ENCODE measurements at places on chromosomes 12 and 14.

DNA sequence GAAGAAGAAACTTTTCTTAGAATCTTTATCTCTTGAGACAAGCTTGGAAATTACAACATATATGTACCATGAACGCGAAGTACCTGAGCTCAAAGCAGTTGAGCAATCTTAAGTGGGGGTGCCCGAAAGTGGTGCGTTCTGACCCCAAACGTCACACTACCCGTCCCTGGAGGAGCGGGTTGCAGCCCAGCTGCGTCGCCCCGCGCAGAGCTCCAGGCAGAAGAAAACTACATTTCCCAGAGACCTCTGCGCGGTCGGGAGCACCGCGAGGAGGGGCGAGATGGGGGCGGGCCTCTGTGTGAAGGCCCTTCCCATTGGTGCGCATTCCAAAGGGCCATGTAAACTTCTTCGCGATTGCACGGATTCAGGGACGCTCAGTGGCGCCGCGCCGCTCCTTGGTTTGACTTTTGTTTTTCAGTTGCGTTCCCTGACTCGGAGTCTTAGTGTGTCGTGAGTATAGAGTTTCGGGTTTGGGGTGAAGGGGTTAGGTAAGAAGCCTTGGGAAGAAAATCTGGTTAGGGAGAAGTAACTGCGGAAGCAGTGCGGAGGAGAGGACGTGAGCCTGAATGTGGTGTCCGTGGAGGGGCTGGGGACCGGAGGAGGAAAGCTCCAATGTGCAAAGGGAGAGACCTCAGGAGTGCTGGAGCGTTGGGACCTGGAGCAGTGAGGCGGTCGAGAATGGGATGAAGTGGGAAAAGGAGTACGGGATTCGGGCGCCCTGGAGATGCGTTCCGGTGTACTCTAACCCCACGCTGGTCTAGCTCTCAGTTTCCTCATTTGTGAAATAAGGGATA is at the start of gene CCDC77:
Gene CCDC77, plus strand, starts transcription at position 410 of the 794 bp plus-strand sequence. CDS start 7,740 bp downstream, outside the sequence.
- peak; percentile 92 for DNase-seq

DNA sequence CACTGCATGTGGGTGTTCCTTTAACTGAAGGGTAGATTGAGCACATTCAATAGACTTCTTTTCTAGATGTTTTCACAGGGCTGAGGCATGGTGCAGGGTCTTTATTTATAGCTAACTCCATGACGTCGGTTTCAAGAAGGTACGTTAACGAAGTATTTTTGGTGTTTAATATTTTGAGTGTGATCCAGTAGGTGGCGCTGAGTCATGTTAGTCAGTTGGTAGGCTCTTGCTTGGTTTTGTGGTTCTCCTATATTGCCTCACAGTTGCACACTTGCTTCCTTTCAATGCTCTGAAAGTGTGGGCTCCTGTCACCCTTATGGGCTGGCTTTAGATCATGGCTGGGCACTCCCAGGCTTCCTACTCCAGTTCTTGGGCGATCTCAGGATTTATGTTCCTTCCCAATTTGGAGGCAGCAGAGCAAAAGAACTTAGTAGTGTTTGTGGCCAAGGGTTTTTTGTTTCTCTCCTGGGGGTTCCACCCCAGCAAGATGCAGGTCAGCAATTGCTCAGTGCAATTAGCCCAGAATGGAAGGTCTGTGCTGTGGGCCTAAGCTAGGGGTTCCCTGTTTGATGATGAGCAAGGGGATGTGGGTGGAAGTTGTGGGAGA is 471.6 kb upstream of the FOXG1 start:
- DNase-seq, result no peak

DNA sequence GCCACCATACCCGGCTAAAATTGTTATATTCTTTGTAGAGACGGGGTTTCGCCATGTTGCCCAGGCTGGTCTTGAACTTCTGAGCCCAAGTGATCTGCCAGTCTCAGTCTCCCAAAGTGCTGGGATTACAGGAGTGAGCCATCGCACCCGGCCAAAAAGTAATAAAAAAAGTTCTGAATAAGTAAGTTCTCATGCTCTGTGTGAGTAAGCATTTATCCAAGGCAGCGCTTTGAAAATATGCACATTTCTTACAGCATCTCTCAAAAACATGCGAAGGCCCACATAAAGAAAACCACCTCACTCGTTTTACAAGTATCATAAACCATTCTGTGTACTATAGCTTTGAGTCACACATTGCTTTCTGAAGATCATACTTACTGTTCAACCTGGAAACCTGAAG is 8.6 kb downstream of the GIT2 start:
- DNase-seq, result no peak

- peak; percentile 25 for DNase-seq
These were observed 190.5 kb downstream of the BMP4 start for GRCh38 chr14:53766106-53766505.

DNA sequence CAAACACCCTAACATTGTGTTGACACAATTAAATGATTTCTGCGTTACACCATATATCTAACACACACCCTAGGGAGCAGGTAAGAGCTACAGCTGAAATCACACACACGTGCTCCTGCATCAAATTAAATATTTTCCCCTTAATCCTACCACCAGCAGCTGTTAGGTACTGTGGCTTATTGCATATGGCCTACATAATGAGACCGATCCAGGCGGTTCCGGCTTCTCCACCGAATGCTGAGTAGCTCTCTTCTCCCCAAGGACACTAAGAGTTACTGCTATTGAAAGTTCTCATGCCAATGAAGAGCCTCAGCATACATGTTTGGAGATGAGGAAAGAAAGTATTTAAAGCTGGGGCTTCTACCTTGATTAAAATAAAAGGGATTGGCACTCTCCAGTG is 472.2 kb upstream of the STXBP6 start:
- no peak for DNase-seq

DNA sequence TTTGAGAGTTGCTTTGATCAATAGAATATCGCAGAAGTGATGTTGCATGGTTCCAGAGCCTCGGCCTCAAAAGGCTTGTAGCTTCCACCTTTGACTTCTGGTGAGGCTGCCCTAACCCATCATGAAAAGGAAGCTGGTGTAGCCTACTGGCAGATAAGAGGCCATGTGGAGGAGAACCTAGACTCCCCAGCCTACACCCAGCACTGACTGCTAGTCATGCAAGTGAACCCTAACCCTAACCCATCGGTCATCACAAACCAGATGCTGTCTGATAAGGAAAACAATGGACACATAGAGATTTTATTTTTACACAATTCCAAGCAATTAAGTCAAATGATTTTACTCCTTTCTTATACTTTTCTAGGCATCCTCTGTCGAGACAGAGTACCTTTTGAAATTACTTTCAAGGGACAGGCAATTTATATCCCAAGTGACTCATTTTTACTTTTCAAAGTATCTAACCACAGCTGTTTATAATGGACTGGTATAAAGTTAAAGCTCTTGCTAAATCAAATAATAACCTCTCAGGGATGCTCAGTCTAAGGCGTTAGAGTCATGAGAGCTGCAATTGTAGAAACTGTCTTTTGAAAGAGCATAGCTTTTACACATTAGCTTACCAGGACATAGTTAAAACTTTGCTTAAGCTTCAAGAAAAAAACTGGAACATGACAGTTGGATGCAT is 17.6 kb downstream of the PTPRB start:
- DNase-seq, result no peak

- peak; percentile 98 for DNase-seq
These were observed 257.4 kb downstream of the ZFP36L1 start for GRCh38 chr14:68535404-68536017.

- peak; percentile 52 for DNase-seq
These were observed 108.2 kb upstream of the SLC38A4 start for GRCh38 chr12:46933947-46934346.

- DNase-seq, result peak; percentile 88
These were observed 20.6 kb upstream of the PYGL start for GRCh38 chr14:50964683-50965390.

DNA sequence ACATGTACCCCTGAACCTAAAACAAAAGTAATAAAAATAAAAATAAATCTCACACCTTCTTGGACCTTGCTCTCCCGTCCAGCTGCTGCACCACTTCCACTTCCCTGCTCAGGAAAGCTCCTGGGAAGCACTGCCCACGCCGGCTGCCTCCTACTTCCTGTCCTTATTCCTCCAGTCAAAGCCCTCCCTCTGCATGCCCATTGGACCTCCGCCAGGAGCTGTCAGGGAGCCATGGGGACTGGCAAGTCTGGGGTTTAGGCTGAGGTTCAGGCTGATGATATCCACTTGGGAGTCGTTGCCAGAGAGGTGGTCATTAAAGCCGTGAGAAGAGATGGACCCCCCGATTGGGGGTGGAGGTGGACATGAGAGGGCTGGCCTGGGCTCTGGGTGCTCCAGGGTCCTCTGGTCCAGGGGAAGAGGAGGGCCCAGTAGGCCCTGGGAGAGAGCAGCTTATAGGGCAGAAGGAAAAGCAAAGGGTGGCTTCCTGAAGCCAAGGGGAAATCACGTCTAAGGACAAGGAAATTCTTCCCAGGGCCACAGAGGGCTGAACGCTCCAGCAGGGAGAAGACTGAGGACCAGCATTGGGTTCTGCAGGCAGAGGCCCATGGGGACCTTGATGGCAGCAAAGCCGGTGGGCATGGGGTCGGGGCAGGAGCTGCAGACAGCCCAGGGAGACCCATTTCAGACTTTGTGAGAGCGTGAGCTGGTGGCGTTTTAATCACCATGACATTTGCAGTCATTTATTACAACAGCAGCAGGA is 78.7 kb downstream of the FZD10 start:
- no peak for DNase-seq

DNA sequence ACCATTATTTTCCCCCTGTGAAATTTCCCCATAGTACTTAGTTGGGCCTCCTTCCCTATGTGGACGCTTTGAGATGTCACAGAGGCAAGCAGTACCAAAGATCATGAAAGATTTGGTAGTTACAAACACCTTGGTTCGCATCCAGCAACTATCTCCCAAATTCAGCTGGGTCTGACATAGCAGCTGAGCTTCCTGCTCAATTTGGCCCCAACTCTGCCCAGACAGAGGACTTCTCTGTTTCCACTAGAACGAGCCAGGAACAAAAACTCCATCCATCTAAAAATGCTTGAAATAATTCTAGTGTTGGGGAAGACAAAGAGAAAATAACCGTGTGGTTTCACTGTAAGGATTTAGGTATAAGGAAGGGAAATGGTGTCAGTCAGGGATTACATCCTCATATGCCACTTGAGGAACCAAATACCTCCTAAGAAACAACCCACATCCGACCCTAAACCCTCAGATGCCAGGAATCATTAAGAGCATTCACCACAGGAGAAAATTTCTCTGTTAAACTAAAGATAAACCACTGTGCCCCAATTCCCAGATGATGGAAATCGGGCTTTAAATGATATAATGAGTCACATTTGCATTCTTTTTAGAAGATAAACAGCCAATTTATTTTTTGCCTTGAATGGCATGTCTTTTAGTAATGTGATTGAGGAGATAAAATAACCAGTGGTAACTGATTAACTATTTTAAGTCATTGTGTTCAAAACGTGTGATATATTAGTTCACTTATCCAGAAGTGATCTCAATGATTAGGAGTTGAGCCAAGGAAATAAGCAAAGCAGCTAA is 103.7 kb upstream of the IFNG-AS1 start:
- DNase-seq, result peak; percentile 77

DNA sequence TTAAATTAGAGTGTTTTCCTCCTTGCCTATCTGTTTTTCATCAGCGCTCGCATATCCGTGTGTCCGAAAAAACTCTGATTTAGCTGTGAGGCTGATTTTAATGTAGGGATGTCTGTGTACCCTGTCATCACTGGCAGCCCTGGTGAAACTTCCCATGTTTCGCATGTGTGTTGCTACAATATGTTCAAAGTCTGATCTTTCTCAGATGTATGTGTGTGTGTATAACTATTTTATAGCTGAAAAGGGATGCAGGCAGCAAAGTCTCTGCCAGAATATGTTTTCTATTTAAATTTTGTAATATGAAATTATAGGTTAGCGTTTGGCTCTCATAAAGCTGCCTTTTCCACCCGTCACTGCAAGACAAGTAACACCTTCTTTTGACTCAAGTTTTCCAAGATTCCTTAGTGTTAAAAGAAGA is 154.8 kb downstream of the TMTC2 start:
- DNase-seq, result no peak

DNA sequence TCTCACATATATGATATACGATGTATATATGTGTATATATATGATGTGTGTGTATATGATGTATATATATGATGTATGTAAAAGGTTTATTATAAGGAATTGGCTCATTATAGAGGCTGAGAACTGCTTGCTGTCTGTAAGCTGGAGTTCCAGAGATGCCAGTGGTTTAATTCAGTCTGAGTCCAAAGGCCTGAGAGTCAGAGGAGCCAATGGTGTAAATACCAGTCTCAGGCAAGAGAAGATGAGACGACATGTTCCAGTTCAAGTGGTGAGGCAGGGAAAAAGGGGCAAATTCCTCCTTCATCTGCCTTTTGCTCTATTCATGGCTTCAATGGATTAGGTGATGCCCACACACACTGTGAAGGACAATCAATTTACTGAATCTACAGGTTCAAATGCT is 17.1 kb upstream of the STYK1 start:
- no peak for DNase-seq

- DNase-seq, result peak; percentile 47
These were observed 303 bp downstream of the PUS7L start for GRCh38 chr12:43758247-43758727.

GRCh38 chr14:91354221-91354916 is 63.3 kb downstream of the CCDC88C start:
- DNase-seq, result no peak

DNA sequence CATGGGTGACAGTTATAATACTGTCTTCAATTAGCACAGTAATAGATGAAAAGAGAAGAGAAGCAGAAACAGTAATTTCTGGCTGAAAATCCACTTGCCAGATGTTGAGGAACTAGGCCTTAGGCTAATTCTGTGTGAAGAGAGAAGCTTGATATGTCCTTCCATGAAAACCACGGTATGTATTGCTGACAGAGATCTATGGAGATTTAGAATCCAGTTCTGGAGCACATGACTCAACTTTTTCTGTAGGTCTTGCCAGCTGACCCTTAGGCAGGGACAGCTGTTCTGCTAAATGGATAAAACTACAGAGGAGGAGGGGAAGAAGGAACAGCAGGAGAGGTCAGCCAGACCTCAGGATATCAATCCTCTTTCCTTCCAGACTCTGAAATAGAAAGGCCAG is 211.5 kb downstream of the PRKD1 start:
- DNase-seq, result no peak

DNA sequence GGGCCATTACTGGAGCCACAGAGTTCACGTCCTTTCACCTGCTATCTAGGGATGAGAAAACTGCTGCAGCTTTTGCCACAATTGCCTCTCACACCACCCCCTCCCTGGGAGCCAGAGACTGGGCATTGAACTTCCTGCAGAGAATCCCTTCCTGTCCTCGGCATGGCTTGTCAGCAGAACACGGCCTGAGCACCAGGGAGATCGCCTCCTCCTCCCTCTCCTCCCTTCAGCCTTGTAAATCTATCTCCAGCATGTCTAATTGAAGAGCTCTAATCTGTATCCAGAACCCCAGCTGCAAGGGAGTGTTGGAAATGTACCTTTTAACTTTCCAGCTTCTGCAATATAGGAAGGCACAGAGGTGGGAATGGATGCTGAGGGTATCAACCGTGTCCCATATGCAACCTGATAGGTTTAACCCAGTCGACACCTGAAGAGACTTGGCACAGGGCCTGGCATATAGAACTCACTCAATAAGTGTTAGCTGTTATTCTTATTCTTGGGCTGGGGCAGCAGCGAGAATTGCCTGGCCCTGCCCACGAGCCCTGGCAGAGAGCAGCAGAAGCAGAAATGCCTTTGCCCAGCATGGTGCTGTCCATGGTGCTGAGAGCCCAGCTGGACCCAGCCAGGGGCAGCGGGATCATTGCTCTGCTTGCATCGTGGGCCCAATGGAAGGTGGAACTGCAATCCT is 26.8 kb downstream of the TMEM63C start:
- DNase-seq, result peak; percentile 62
